Amniotic epithelial cell (primary cell): ENCODE measurements at places on chromosomes 1 and 21.
A peak's percentile ranks its signal among the peaks of the same experiment; 100 is the strongest.

DNA sequence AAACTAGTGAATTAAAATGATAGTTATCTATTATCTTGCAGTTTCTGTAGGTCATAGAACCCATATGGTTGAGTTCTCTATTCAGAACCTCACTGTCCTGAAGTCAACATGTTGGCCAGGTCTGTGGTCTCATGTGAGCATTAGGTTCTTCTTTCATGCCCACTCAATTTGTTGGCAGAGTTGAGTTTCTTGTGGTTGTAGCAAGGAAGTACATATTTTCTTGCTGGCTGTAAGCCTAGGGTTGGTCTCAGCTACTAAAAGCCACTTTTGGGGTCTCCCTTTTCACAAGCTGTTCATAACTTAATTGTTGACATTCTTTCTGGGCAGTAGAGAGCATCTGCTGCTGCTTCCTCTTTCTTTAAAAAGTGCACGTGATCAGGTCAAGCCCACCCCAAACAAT, 1165.1 kb upstream of the NCAM2 start:
- no peak for DNase-seq

GRCh38 chr1:78240755-78241154, 195.0 kb downstream of the GIPC2 start:
- no peak for DNase-seq

- DNase-seq: no peak
Observed at GRCh38 chr1:230757856-230758708, 10.9 kb downstream of the CAPN9 start.

DNA sequence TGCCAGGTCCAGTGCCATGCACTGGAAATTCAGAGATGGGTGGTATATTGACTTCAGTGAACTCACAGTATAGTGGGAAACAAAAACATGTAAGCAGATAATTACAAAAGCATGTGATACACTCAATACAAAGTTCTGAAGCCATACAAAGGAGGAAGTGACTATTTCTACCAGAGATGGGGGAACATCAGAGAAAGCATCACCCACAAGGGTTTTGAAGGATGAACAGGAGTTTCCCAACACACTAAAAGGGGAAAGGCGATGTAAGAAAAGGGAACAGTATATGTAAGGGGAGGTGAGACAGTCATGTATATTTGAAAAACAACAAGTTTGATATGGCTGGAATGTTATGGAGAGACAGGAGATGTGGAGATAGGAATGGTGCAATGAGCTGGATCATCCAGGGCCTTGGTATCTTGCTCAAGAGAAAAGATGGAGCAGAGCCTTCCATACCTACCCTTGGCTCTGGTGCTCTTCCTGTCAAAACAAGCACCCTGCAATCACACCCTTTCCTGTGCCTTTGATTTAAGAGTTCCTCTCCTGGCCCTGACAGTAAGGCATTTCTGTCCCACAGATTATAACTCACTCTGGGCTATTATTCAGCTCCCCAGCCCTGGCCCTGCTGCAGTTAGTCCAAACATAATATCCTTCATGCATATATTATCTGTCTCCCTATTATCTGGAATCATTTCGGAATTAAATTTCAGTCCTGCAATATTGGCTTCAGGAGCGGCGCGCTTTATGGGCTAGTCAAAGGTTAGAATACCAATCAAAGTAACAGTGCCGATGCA, 60.5 kb downstream of the DMAP1 start:
- DNase-seq: peak; percentile 45

DNA sequence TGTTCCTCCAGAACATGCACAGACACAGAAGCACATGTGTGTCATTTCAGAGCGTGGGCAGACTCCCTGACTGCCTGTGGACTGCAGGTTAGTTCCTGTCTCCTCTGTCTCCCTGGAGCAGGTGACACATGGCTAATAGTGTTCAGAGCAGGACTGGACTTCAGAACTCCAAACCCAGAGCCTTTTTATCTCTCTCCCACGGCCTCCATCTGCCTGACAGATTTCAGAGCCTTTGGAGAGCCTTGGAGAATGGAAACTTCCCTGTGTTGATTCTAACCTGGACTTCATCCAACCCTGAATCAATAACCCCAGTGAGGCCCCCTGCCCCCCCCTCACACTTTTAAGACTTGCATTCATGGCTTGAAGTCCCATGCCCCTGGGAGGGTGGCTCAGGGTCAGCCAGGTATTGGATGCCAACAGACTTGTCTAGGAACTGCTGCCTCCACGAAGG, 44.4 kb downstream of the C1orf198 start:
- no peak for DNase-seq

DNA sequence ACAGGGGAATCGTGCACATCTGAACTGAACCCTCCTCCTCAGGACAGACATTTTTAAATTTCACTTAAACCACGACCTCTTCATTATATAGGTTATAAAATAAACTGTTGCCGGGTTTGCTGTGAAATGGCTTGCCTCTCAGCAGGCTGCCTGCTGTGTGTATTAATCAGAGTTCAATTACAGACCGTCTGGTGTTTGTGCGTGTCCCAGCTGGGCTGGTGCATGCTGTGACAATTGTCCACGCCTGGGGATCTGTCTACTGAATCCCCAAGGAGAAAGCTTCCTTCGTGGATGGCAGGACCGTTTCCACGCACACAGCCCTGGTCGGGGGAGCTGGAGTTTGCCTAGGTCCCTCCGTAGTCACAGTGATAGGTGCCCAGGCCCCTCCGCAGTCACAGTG, 13.4 kb upstream of the AGPAT3 start:
- no peak for DNase-seq

GRCh38 chr1:47838562-47839432, 158.4 kb downstream of the TRABD2B start:
- DNase-seq: no peak

DNA sequence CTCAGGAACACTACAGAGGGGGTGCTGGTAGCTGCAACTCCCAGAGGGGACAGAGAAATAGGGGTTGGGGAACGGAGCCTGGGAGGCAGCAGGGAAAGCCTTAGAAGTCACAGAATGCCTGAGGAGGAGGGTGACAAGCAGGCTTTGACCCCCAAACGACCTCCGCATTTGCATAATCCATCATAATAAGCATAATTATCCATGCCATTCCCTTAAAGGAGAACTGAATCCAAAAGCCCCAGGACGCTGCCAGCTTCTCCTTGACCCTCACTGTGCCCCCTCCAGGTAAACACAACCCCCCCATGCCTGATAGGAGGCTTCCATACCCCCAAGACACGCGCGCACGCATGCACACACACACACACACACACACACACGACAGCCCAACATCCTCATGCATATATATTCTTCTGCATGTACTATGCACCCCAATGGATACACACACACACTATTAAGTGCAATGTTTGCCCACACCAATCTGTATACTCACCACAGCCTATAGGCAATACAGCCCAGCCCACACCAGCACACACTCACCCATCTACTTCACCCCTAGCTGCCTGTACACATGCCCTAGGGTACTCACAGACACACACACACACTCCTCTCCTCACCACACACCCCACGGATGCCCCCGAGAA, 27.8 kb downstream of the SDC3 start:
- no peak for DNase-seq

DNA sequence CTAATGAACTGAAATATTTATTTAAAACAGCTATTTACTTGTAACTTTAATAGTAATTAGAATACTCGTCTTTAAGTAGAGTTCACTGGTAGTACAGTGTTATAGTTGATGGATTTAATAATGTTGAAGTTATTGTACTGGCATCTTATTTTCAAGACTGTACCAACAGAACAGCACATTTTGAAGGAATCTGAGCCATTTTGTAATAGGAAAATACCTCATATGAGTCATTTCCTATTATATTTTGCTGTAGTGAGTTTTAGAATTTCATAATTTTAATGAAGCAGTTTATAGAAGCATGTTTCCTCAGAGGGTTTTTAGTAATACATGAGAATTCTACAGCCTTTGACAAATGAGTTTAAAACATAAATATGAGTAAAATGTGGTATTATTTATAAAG, 258.3 kb downstream of the OLFM3 start:
- DNase-seq: peak; percentile 80

- DNase-seq: peak; percentile 82
Observed at GRCh38 chr1:27365372-27366112, 1.2 kb downstream of the MAP3K6 start.

DNA sequence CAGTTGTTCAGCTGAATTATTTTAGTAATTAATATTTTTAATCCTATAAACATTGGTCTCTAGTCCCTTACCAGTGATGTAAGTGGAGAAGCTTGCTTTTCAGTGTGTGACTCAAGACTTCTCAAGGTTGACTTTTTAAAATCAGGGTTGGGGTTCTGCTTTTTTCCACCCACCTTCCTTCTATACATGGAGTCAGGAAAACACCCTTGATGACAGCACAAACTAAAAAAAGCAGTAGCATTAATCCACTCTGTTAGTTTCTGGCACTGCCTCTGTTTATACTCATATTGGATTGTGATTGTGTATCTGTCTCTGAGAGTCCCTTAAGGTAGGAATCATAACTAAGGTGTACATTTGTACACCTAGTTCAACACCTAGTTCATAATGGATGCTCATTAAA, 8.3 kb upstream of the PLEKHO1 start:
- DNase-seq: no peak

DNA sequence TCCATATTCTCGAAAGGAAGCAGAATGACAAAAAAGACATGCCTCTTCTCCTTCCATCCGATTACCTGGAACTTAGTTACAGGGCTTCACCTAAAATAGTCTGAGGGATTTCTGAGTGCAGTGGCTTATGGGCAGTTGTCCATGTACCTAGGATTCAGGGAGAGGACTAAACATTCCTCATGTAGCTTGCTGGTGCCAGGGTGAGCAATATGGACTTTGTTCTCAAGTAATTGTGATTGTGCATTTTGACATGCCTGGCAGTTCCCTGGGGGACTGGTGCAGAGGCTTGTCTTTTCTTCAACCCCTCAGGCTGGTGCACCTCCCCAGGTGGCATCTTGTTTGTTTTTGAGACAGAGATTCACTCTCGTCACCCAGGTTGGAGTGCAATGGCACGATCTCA, 6.1 kb upstream of the PSEN2 start:
- DNase-seq: no peak

DNA sequence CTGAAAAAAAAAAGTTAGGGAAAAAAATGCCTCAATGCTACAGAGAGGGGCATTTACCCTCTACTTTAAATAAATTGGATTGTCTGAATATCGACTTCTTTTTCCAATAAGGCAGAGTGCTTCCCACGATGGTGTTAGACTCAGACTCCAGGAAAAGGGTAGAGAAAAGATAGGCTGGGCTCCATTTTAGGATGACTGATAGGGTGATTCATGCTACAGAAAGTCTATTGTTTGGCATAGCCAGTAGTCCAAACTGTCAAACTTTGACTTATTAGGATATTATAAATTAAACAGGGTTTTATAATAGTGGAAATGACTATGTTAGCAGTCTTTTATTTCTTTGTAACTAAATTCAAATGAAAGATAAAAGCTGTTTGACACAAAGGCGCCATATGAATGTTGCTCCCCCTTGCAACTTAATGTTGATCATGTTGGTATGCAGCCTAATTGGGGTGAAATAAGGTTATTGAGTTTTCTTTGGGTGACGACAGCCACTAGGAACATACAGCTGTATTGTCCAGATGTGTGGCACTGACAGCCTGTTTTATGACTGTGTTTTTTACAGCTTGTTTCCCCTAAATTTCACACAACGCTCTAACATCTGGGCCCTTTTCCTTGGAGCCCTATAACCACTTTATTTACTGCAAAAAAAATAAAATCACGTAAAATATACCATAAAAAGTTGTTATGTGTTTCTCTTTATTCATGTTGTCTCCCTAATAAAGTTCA, 69.3 kb downstream of the SPAG17 start:
- DNase-seq: no peak

DNA sequence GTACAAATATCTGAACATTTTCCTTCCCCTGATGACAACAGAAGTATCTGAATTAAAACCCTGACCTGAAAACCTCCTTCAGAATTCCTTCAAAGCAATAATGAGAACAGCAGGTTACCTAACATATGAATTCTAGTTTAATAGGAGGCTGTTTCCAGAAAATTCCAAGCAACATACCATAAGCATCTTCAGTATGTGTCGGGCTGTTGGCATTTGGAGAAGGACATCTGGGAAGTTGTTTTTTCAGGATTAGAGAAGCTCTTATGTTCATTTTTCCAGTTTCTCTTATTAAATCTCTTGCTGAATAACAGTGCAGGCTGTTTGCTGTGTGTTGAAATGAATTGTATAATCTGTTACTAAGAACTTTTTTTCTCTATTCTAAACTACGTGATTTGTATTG, 101.5 kb downstream of the PLA2G4A start:
- DNase-seq: peak; percentile 30

DNA sequence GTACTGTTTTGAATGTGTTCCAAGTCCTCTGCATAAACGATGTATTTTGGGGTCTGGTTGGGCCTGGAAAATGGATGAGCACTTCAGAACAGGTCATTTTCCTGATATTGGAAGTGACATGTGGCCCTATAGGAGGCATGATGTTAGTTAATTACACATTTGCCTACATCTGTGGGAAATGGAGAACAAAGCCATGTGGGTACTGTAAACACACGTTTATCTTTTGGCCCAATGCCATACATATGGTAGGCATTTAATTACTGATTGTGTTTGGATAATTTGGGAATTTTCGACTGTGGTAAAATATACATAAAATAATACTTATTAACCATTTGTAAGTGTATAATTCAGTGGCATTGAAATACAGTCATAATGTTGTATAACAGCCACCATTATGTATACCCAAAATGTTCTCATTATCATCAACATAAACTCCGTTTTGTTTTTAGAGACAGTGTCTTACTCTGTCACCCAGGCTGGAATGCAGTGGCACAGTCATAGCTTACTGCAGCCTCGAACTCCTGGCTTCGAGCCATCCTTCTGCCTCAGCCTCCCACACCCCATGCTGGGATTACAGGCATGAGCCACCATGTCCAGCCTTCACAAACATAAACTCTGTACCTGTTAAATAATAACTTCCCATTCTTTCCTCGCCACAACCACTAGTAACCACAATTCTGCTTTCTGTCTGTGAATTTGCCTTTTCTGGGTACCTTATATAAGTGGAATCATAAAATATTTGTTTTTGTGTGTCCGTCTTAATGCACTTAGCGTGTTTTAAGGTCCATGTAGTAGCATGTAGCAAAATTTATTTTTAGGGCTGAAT, 11.9 kb upstream of the RNPEP start:
- DNase-seq: peak; percentile 31

DNA sequence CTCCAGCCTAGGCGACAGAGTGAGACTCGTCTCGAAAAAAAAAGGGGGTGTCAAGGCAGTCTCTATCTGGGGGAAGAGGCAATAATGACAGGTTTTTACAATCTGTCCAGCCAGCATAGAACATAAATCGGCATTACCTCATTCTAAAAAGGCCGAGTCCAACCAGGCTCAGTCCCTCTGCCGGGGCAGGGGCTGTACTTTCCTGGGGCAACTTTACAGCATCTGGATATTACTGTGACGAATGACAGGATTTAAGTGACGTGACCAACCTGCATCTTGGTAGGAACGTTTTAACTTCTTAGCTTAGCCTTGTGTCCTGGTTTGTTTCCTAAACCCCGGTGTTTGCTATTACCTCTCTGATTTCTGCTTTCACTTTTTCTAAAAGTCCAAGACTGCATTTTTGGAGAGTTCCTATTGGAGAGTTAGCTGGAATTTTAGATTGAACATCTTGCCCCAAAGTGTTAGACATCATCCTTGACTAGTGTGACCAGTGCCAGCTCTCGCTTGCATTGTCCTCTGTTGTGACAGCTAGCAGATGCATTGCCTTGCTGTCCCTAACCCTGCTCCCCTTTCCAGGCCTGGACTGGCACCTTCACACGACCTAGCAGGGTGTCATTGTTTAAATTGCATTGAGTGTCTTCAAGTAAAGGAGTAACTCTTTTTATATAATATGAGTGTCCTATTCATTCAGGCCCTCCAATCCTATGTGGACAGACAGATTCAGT, 96.5 kb downstream of the TGFBR3 start:
- DNase-seq: no peak

- no peak for DNase-seq
Observed at GRCh38 chr1:175520186-175520585, 223.2 kb downstream of the TNR start.
